ENCODE measurements at places on chromosomes 2 and 18.

DNA sequence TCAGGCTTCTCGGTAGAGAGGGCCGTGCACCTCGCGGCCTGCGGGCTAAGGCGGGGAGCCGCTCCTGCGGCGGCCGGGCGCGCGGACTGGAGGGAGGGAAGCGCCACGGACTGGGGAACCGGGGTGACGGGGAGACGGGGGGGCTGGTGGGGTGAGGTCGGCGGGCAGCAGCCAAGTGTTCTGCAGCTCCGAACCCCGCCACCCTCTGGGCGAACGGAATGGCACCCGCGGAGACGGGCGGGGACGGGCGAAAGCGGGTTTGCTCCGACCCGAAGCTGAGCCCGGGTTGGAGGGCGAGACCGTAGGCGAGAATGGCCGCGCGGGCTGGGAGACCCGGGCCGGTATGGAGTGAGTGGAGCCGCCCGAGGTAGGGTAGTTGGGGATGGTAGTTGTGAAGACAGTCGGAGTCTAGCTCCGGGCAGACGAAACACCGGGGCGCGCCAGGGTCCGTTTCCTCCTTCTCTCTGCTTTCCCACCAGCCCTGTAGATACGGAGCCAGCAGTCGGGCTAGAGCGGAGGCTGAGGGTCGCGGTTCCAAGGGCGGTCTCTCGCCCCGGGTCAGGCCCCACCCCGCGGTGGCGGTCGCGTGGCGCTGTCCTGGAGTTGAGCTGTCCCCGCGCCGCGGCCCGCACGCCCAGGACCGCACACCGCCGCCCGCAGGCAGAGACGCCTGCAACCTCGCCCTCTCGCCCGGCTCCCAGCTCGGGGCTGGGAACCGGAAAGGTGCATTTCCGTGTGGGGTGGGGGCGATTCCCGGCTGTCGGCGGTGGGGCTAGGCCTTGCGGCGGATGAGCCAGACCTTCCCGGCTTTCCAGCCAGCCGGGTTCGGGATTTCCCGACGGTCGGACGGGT is 160.3 kb upstream of the SIX2 start:
- DNase-seq, result no peak

GRCh38 chr2:74694281-74694680 is 40.2 kb downstream of the SEMA4F start:
- DNase-seq, result no peak

DNA sequence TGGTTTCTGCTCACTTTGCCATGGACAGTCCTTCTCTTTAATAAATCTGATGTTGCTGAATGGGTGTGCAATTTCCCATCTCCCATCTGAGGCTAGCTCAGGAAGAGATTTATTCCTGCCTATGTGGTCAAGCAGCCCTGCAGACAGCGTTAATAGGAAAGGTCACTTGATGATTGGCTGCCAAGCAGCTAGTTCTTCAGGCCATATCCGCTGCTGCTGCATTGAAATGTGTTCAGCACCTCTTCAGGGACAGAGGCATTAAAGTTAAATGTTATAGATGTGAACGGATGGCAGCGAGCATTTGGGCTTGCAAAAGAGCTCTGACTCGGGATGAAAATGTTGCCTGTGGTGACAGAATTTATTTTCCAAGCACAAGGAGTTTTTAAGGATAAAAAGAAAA is 474.2 kb downstream of the PIK3C3 start:
- DNase-seq, result no peak

DNA sequence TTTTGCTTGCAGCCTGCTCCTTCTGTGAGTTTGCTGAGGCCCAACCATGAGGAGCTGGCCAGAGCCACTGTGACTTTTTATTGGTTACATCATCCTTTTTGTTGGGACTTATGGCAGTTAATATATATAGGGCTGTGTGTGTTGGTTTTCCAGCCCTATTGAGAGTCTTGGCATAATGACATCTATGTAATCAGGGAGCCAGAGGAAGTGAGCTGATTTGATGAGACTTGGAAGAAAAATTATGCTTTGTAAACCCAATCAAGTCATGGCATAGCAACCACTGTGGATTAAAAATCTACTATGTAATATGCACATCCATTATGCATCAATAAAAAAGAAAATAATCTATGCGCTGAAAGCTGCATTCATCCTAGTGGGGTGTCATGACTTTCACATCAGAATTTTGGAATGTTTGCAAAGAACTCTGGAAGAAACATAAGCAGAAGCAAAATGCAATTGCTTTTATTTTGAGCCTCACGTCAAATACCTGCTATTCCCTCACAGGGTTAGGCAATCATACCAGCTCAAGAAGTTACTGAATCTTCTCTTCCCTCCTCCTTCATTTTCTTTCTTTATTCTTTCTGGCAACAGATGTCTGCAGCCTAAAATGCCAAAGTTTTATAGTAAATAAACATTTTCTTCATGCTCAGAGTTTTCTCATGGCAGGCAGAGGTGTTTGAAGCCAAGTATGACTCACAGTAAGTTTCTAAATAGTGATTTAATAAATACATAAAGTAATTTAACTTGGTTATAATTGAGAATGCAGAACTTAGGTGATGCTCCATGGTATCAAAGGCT is 308.5 kb downstream of the KCNS3 start:
- no peak for DNase-seq

DNA sequence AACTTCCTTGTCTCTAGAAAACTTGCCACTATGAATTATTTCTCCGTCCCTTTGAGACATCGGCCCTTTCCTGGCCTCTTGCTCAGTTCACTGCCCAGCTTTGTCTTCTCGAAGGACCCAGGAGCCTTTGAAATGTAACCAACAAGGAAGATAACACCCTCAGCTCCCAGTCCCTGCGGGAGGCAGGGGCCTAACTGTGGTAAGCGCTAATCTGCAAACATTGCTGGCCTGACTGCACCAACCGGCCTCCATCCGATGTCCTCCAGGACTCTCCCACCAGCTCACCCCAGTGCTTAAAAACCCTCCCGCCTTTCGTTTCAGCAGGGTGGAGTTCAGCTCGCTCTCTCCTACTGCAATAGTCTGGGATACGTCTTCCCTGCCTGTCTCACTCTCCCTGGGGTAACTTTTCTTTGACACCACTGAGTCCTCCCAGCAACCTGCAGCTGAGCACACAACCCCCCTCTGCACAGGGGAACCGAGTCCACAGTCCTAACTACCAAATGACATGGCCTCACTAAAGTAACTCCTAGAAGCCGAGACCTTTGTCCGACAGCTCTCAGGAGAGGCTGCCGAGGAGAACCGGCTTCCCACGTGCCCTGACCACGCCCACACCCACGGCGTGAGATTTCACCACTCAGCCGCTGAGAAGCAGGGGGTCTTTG is 76.1 kb downstream of the MBP start:
- DNase-seq, result no peak

- DNase-seq, result no peak
Measured at GRCh38 chr2:191247381-191248057, 2.3 kb downstream of the MYO1B start.

DNA sequence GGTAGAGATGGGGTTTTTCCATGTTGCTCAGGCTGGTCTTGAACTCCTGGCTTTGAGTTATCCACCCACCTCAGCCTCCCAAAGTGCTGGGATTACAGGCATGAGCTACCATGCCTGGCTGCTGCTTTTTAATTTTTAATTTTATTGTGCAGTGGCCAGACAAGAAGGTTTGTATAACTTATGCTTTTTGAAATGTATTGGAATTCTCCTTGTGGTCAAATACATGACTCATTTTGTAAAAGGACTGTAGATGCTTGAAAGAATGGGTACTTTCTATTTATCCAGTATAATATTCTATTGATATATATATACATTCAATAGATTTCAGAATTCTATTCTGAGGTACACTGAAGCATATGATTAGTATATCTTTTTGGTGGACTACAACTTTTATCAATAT is 82.6 kb upstream of the ST3GAL5 start:
- no peak for DNase-seq

DNA sequence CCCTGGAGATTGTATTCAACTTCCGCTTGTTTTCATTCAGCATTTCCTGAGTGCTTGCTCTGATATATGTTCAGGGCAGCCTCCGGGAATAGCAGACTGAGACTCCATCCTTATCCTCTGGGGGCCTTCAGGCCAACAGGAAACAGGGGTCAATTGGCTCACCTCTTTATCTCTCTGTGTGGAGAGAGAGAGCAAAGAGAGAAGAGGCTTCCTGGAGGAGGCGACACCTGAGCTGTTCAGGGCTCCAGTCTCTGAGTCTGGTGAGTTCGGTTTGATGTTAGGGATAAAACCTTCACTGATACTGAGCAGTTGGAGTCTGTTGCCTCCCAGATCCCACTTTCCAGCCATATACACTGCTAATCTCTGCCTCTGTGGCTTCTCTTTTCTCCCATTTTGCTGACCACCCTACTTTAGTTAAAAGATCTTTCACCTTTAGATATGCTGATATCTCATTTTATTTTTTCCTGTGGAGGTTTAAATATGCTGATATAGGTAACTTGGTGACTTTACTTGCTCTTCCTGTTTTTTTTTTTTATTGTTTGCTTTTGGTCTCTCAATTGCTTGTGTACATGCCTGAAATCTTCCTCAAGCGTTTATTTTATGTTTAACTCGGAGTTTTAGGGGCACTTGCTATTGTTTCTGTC is 56.9 kb downstream of the KCNS3 start:
- no peak for DNase-seq

GRCh38 chr18:77102259-77103040 is 30.1 kb downstream of the MBP start:
- DNase-seq, result no peak

DNA sequence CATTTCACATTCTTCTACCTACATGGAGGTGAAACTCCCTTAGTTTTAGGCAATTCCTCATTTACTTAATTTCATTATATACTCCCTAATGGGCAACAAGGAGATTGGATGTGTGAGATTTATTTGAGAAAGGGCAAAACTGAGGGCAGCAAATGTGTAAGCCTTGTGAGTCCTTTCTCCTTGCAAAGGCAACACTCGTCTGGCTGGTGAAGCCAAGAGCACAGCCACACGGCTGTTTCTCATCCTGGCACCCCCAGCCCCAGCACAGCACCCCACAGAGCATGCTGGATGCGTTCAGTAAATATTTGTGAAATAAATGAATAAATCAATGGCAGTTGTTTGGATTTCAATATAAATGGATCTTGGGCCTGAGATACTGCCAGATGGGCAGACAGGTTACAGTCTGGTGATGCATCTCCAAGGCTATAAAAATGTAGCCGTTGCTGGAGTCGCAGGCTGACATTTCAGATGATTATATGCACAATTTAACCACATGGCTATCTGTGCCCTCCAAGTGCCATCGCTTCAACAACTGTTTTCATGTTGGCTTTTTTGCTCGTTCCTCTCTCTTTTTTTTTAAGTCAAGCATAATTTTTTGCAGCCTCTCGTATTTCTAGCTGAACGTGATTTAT is 154.1 kb upstream of the REV1 start:
- DNase-seq, result no peak

- no peak for DNase-seq
Measured at GRCh38 chr2:229409751-229410181, 138.7 kb upstream of the PID1 start.

- no peak for DNase-seq
Measured at GRCh38 chr2:108575132-108575966, 41.1 kb downstream of the LIMS1 start.

DNA sequence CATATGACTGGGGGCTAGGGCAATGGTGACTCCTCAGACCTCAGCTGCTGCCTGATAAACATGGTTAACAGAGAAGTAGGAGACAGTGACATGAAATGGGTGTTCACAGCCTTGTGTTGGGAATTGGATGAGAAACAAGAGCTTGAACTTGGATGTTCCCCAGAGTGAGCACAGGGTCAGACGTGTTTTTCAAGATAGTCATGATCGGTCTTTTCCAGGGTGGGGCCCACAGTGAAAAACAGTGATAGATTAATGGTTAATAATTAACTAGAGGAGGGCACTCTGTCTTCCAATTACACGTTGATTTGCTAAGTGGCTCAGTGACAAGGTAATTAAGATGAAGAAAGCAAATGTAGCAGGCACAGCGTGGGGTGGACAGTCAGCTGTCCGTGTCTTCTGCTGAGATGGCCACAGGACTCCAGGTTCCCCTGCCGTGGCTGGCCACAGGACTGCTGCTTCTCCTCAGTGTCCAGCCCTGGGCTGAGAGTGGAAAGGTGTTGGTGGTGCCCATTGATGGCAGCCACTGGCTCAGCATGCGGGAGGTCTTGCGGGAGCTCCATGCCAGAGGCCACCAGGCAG is at the start of gene UGT1A3:
TSS of gene UGT1A3 (plus strand) at position 320 of the 579 bp plus-strand sequence. CDS start at position 405, 85 bp downstream.
- DNase-seq, result no peak

- DNase-seq, result no peak
Measured at GRCh38 chr2:181170256-181170655, 189.9 kb downstream of the UBE2E3 start.

DNA sequence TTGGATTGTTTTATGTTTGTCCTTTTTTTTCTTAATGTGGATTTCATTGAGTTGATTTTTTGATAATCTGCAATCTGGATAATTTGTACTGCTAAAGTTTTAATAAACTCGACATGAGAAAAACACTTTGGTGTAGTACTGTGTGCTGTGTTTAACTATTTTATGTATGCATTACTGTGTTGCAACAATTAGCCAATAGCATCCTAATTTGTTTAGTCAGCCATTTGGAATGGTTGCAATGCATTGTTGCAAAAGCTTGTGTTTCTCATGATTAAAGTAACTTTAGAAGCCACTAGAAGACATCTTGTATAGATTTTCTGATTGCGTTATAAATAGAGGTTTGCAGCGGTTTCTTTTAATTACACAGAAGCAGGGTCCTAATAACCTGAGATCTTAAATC is 53.5 kb downstream of the PPIG start:
- DNase-seq, result no peak

- DNase-seq, result no peak
Measured at GRCh38 chr2:28025123-28025522, 134.6 kb downstream of the BABAM2 start.

GRCh38 chr2:219525533-219526232 is 11.4 kb downstream of the ASIC4 start:
- DNase-seq, result no peak

- no peak for DNase-seq
Measured at GRCh38 chr2:46970334-46971288, 55.0 kb upstream of the MCFD2 start.

GRCh38 chr2:112791019-112791418 is 6.7 kb upstream of the IL1A start:
- no peak for DNase-seq

- DNase-seq, result no peak
Measured at GRCh38 chr2:181058378-181059269, 78.2 kb downstream of the UBE2E3 start.

DNA sequence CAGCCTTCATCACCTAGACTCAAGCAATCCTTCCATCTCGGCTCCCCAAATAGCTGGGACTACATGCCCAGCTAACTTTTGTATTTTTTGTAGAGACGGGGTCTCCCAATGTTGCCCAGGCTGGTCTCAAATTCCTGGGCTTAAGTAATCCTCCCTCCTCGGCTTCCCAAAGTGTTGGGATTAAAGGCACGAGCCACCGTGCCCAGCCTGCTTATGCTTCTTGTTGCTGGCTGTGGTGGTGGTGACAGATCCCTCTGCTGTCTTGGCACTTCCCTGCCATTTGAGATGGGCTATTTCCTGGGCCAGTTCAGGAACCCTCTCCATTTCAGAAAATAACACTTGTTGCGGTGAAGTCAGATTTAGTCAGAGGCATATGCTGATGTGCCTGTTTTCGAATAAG is 28.8 kb downstream of the GATA6 start:
- no peak for DNase-seq

- no peak for DNase-seq
Measured at GRCh38 chr18:50179465-50179864, 15.5 kb downstream of the MYO5B start.

All from NCI-H187 (cell line).